ENCODE measurements at places on chromosomes 13 and 19.
A peak's percentile ranks its signal among the peaks of the same experiment; 100 is the strongest.

- DNase-seq, result no peak
These were observed 687 bp downstream of the PLEKHA4 start for GRCh38 chr19:48867746-48868113.

DNA sequence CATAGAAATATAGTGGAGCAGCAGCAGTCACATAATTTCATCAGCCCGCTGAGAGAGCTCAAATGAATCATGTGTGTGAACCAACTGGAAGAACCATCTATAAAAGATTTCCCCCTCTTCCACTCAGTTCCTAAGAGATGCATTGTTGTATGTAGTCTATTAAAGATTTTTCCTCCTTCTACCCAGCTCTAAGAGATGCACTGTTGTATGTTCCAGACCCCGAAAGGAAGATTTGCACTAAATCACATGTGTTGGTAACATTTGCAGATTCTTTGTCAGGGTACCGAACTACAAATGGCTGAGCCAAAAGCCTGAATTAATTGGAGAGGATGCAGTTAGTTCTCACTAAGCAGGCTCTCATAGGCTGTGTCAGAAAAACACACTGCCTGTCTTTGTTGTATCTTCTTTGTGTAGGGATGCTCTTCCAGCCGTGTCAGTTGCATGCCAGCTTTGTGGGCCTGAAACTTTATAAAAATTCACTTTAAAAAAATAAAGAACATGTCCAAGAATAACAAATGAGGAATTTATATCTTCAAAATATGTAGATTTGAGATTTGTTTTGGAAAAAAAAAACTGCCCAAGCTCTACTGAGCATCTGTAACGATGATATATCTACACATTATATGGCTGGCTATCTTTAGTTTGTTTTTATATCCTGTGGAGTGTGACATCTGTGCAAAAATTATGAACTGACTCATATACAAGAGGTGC is 223.1 kb downstream of the MZT1 start:
- DNase-seq, result no peak

- DNase-seq, result no peak
These were observed 14.4 kb upstream of the NPAS1 start for GRCh38 chr19:47005164-47005641.

DNA sequence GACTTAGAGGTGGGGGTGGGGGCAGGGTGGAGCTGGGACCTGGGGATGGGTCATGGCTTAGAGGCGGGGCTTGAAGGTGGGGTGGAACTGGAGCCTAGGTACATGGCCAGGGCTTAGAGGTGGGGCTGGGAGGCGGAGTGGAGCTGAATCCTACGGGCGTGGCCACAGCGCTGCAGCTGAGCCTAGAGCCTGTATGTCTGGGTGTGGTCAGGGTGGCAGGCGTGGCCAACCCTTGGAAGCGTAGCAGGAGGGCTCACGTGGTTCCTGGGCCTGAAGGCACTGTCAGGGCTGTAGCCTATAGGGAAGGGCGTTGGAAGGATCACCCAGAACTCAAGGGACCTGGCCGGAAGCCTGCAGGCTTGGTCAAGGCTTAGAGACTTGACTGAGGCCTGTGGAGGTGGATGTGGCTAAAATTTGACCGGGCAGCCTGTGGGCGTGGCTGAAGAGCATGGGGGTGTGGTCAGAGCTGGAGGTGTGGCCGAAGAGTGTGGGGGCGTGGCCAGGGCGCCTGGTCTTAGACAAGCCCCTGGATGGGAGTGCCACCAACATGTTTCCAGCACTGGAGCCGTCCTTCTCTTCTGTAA is 24.3 kb downstream of the COLGALT1 start:
- DNase-seq, result peak; percentile 47

- peak; percentile 10 for DNase-seq
These were observed 37.7 kb downstream of the ARHGEF7 start for GRCh38 chr13:111152844-111153243.

GRCh38 chr13:107289540-107289939 is 721.6 kb upstream of the ARGLU1 start:
- no peak for DNase-seq

DNA sequence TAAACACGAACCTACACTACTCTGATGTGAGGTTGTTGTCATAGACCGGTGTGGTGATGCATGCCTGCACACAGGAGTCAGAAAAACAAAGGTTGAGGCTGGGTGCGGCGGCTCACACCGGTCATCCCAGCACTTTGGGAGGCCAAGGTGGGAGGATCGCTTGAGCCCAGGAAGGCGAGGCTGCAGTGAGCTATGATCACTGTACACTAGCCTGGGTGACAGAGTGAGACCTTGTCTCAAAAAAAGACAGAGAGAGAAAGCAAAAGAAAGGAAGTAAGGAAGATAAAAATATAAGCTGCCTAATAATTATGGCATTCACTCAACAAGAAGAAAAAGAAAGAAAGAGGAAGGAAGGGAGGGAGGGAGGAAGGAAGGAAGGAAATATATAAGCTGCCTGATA is 9.3 kb downstream of the GP6 start:
- DNase-seq, result no peak

- peak; percentile 74 for DNase-seq
These were observed 7.4 kb upstream of the ESD start for GRCh38 chr13:46804391-46804815.

GRCh38 chr19:3163230-3163886 is 15.2 kb upstream of the S1PR4 start:
- peak; percentile 60 for DNase-seq

DNA sequence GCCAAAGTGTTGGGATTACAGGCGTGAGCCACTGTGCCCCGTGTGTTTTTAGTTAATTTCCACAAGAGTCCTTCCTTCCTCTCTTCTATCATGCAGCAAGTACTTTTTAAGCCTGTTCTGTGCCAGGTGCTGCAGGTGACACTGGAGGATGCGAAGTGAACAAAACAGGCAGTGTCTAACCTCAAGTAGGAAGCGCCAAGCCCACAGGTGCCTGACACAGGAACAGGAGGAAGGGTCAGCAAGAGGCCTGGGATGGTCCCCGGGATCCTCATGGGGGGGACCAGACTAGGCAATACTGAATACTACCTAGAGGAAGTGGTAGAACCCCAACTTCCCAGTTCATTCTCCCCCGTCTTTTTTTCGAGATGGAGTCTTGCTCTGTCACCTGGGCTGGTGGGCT is 1.8 kb upstream of the CALR start:
- DNase-seq, result no peak

- DNase-seq, result no peak
These were observed 208.3 kb upstream of the PCDH9 start for GRCh38 chr13:67438465-67438864.

DNA sequence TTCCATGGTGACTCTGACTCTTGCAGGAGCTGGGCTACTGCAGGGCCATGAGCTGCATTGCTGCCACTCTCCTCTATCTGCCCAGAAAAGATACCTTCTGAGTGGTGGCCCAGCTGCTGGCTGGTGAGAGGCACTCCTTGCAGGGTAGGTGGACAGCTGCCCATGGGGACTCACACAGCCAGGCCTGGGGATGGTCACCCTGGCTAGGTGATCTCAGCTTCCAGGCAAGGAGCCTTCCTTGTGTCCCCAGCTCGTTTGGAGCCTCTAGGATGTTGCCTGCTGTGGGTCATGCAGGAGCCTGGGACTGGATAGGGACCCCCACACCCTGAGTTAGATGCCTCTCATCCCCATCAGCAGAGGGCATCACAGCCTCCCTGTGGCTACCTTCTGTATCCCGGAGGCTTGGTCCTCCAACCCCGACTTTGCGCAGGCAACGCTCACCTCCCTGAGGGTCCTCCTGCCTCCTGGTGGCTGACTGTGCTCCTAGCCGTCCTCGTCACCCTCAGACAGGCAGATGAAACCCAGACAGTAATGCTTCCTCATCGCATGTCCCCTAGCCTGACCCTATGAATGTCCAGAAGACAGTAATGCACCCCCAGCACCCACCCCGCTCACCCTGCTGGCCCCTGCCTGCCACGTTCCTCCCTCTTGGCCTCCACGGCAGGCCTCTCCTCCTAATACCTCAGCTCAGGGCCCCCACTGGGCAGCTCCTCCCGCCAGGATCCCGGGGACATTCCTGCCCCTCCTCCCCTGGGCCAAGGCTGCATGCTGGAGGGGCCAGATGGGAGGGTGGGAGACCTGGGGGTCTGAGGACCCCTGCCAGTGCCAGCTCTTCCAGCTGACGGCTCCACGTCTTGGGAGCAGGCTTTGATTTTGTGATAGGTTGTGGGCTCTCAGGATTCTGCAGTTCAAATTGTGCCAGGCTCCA is 13.6 kb upstream of the ZNF14 start:
- no peak for DNase-seq

- DNase-seq, result no peak
These were observed 1212.0 kb downstream of the PCDH17 start for GRCh38 chr13:58843567-58843966.
